Stimulated activated CD4-positive, alpha-beta T cell treated with anti-CD3 and anti-CD28 coated beads, TNF-alpha, amount 100 ng/mL, for 48 hours (primary cell): ENCODE measurements at places on chromosomes 4 and X.

DNA sequence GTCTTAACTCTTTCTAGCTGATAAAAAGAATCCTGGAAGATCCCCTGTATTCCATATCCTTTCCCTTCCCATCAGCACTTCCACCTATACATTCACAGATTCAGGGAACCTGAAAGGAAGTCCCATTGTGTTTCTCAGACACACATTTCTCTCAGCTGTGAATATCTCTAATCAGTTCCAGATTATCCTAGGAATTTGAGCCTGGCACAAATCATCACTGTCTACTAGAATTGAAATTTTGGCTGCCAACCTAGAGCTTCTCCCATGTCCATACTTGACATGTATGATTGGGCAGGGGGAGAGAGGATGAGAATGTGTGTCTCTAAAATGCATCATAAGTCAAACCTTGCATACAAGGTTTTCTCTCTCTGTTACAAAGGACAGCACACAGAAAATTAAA, 53.1 kb downstream of the NDST3 start:
- no peak for DNase-seq

- DNase-seq: no peak
Observed at GRCh38 chr4:9800848-9801247, 19.4 kb downstream of the DRD5 start.

DNA sequence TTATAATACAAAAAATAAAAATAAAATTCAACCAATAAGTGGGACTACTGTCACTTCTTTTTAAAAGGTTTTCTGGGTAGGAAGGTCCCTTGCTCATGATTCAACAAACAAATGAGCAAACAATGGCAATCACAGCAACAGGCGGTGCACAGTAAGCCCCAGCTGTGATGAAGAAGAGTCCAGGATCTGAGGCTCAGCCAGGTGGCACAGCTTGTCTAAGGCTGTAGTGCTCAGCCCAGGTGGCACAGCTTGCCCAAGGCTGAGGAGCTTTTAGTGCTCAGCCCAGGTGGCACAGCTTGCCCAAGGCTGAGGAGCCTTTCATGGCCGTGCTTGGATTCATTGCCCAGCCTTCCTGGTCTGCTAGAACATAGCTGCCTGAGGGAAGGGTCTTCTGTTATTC, 75.0 kb downstream of the ZFYVE28 start:
- DNase-seq: no peak

DNA sequence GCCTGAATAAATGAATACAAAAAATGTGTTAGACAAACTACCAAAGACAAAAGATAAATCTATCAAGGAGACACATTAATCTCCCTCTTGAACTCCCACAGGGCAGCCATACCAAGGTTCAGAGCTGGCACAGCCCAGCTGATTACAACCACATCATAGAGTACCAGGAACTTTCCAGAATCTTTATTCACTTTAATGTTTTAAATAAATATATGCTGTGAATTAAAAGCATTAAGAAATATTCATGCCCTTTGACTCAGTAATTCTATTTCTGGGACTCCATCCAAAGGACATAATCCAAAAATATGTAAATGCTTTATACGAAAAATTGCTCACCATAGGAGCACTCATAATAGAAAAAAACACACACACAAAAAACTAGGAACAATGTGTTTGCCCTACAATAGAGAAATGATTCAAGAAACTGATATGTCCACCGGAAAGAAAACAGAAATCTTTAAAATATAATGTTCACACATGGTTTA, 126.0 kb downstream of the LDB2 start:
- DNase-seq: no peak

DNA sequence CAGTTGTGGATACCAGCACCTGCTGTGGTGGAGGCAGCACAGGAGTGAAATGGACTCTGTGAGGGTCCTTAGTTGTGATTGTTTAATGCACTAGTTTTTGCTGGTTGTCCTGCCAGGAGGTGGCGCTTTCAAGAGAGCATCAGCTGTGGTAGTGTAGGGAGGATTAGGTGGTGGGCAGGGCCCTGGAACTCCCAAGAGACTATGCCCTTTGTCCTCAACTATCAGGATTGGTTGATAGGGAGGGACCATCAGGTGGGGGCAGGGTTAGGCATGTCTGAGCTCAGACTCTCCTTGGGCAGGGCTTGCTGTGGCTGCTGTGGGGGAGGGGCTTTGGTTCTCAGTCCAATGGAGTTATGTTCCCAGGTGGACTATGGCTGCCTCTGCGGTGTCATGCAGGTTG, 121.9 kb downstream of the RRAGB start:
- DNase-seq: no peak

- DNase-seq: no peak
Observed at GRCh38 chr4:110475881-110476818, at the start of gene ENPEP. Gene ENPEP (plus strand): TSS chr4:110476155. CDS start chr4:110476415, 260 bp downstream.

GRCh38 chr4:173318648-173319211, 15.4 kb downstream of the HMGB2 start:
- no peak for DNase-seq

DNA sequence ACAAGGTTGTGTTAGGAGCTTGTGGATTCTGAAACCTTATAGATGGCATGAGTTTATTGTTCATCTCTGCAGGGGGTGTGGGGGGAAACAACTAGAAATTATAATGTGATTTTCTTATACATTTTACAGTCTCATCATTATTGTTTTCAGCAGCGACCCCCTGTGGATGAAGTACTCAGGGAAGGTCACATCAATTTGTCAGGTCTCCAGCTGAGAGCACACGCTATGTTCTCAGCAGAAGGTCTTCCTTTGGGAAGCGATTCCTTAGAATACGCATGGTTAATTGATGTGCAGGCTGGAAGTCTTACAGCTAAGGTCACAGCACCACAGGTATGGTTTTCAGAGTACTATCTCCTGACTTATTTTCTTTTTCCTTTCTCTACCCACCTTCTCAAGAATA, 72.2 kb downstream of the BLTP1 start:
- no peak for DNase-seq

GRCh38 chr4:8905226-8905772, 33.7 kb upstream of the HMX1 start:
- DNase-seq: no peak

GRCh38 chr4:177489471-177490246, 47.4 kb upstream of the AGA start:
- DNase-seq: no peak

DNA sequence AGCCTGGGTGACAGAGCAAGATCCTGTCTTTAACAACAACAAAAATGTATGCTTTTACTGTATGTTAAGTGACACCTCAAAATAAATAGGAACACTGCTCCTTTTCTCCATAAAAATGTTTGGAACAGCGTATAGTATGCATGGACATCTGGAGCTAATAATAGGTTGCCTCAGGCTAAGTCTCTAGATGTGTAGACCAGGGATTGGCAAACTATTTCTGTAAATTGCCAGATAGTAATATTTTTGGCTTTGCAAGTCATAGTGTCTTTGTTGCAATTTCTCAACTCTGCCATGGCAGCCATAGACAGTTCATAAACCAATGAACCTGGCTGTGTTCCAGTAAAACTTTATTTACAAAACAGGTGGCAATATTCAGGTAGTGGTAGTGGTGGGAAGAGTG, 76.6 kb upstream of the CBLL2 start:
- DNase-seq: no peak

DNA sequence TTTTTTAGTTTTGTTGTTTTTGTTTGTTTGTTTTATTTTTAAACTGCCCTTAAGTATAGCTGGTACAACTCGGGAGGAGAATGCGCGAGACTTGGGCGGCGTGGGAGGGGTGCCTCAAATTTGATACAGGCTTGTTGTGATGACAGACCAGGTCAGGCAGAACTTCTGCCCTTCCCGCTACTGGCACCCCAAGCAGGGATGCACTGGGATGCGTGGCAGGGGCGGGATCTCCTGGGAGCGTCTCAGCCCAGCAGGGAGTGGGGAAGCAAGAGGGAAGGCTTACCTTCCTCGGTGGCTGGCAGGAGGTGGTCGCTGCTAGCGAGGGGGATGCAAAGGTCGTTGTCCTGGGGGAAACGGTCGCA, 851 bp downstream of the SFRP2 start:
- no peak for DNase-seq

- no peak for DNase-seq
Observed at GRCh38 chrX:45771114-45771513, 570.4 kb upstream of the DIPK2B start.

DNA sequence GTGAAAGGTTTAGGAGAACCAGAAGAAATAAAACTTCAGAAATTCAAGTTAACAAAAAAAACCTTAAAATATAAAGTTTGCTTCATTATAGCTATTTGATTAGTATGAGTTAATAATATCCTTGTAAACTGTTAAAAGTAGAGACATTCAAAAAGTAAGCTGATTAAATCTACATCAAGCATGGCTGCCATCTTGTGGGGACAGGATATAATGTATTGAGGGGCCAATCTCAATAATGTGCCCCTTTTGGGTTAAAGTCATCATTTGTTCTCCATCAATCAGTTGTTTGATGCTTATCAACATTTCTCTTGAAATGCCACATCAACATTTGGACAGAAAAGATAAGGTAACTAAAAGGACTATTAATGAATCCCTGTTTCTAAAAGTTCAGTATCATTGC, 4.6 kb upstream of the GRID2 start:
- DNase-seq: no peak

- no peak for DNase-seq
Observed at GRCh38 chr4:66465111-66465510, 794.8 kb upstream of the EPHA5 start.

GRCh38 chr4:81676537-81676936, 204.8 kb upstream of the RASGEF1B start:
- no peak for DNase-seq

GRCh38 chr4:10345381-10345784, 111.8 kb downstream of the ZNF518B start:
- DNase-seq: no peak

DNA sequence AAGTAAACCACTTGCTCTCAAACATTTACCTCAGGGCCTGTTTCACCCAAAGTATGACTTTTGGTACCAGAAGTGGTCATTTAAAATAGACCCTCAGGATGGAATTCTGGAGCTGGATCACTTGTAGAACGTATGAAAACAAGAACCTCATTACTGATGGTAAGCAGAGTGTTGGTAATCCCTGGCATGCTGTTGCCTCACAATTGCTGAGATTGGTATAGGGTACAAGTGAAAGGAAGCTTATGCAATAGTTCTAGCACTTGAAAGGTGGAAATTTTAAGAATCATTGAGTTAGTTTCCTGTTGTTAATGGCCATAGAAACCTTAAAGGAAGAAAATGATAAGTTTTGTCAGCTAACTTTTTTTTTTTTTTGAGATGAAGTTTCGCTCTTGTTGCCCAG, 22.3 kb upstream of the THOC2 start:
- DNase-seq: no peak

- DNase-seq: no peak
Observed at GRCh38 chrX:68989456-68989855, 160.6 kb downstream of the EFNB1 start.

- DNase-seq: no peak
Observed at GRCh38 chr4:184669251-184669650, 19.7 kb downstream of the PRIMPOL start.

DNA sequence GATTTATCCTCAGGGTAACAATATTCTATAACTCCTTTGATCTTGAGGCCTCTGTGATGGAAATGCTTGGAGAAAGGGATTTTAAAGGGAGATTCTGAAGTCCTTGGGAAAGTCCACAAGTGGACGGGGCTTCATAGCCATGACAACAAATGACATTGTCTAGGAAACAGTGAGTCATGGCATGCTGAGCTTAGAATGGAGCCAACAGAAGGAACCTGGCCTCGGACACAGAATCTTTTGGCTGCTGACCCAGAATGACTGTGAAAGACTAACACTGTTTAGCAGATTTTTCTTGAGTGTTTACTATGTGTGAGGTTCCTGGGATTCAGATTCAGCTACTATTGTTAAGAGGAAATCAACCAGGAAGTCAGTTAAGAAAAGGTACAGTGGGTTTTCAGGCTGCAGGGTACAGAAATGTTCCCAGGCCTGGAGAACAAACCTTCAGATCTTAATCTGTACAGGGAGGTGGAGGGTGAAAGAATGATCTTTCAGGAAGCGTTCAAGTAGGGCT, 18.1 kb upstream of the CXCL2 start:
- no peak for DNase-seq

- no peak for DNase-seq
Observed at GRCh38 chr4:110411574-110412011, 64.4 kb upstream of the ENPEP start.
